ENCODE measurements at places on chromosomes 7 and 10. TPM values are rescaled to one million over a fixed set of nuclear protein-coding genes. Genes with fewer than 3 reads are reported as not detected.
A peak's percentile ranks its signal among the peaks of the same experiment; 100 is the strongest.

DNA sequence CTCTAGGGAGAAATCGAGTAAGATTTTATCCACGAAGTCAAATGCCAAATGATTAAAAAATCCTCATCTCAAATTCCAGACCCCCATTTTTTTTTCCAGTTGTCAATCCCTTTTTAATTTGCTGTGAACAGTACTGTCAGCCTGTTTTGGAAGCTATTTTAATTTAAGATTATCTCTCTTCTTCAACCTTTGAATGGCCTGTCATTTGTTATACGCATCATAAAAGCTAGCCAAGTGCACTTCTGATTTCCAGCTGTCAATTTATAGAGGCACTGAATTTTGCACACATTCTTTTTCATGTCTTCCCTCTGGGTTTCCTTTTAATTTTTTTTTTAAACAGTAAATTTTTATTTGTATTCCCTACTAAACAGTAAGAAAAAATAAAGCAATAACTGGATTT lies 336.4 kb upstream of the HGF start:
- DNase-seq = no peak
- H3K4me3 ChIP-seq = no peak overlapping the region

TRIL gene
- total RNA-seq = 1.3 TPM

CLDN4 gene
- 523 TPM for total RNA-seq

ZNF716 gene
- total RNA-seq = not detected

CYP2C19 gene
- 135 TPM for total RNA-seq

GRCh38 chr10:104317269-104317710 lies 21.0 kb downstream of the ITPRIP start:
- peaks cover 43% of the 10 kb centered on the region for H3K4me1 ChIP-seq
- H3K4me3 ChIP-seq = no peak overlapping the region
- no peaks in the 10 kb centered on the region for H3K27me3 ChIP-seq
- H3K27ac ChIP-seq = peak overlapping the region; percentile 39
- peaks cover 34% of the 10 kb centered on the region for H3K36me3 ChIP-seq

ZNF487 gene
- 4.9 TPM for total RNA-seq

GRCh38 chr7:135661311-135662122 lies 797 bp upstream of the STMP1 start:
- peak; percentile 67 for DNase-seq
- H3K27ac ChIP-seq = peak overlapping the region; percentile 94
- H3K27me3 ChIP-seq = no peaks in the 10 kb centered on the region
- peak overlapping the region; percentile 91 for H3K4me3 ChIP-seq
- H3K4me1 ChIP-seq = peaks cover 39% of the 10 kb centered on the region
